Hair follicle dermal papilla cell (primary cell): ENCODE measurements at places on chromosomes 4 and X. TPM values are rescaled to one million over a fixed set of nuclear protein-coding genes. Genes with fewer than 3 reads are reported as not detected.

PGAM4 gene
- total RNA-seq, result not detected in 2 replicates

DUSP21 gene
- not detected in 2 replicates for total RNA-seq

KLHL13 gene
- total RNA-seq, result 1.3 TPM in 2 replicates

HHIP gene
- under 0.01 TPM in 2 replicates for total RNA-seq

CT45A1 gene
- total RNA-seq, result not detected in 2 replicates

DUX4 gene
- not detected in 2 replicates for total RNA-seq

GRIA3 gene
- total RNA-seq, result 59.6 and 69.1 TPM in 2 replicates

F11 gene
- total RNA-seq, result not detected in 2 replicates

ABCB7 gene
- total RNA-seq, result 19.6 and 21.3 TPM in 2 replicates

GABRB1 gene
- total RNA-seq, result not detected in 2 replicates

PRKG2 gene
- 0.16 and 0.49 TPM in 2 replicates for total RNA-seq
